ENCODE measurements at places on chromosomes 4 and X. TPM values are rescaled to one million over a fixed set of nuclear protein-coding genes. Genes with fewer than 3 reads are reported as not detected.
A peak's percentile ranks its signal among the peaks of the same experiment; 100 is the strongest.

GRCh38 chr4:15148691-15149090, 146.4 kb downstream of the CPEB2 start:
- no peak for DNase-seq

DNA sequence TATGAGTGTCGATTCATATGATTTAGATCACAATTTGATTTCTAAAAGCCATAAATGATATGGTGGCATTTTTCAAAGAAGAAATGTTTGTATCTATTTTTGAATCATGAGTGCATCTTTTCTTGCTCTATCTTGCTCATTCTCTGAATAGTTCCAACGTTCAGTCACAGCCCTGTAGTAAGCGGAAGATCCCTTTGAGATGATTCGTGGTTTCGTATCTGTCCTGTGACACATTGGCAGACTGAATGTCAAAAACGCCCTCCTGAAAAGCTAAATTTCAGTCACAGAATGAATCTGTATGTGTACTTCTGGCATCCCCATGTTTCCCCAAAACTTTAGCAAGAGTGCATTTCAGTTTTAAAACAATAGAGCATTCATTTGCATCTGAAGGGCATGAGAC, 1066.9 kb upstream of the TENM3 start:
- DNase-seq, result no peak

GRCh38 chr4:100695871-100696270, 178.0 kb upstream of the EMCN start:
- no peak for DNase-seq

GRCh38 chr4:156598138-156598681, 373.4 kb downstream of the PDGFC start:
- DNase-seq, result no peak

DNA sequence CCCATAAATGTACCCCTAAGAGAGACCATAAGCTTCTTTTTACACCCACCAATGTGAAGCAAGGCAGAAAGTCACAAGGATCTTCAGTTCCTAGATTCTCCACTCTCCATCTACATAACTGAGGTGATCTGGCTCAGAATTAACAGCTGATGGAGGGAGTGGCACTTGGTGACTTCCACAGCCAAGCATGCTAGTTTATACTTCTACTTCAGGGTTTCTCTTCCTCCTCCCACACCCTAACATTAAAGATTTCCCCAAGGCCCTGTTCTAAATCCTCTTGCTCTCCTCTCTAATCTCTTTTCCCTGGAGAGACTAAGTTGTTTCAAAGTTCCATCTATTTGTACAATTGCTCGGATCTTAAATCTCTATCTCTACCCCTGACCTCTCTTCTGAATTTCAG, 81.1 kb downstream of the MBNL3 start:
- DNase-seq, result no peak

GRCh38 chr4:1344696-1345095, 2.3 kb upstream of the UVSSA start:
- no peak for DNase-seq

- no peak for DNase-seq
Observed at GRCh38 chr4:113256946-113257345, 207.5 kb downstream of the ANK2 start.

DNA sequence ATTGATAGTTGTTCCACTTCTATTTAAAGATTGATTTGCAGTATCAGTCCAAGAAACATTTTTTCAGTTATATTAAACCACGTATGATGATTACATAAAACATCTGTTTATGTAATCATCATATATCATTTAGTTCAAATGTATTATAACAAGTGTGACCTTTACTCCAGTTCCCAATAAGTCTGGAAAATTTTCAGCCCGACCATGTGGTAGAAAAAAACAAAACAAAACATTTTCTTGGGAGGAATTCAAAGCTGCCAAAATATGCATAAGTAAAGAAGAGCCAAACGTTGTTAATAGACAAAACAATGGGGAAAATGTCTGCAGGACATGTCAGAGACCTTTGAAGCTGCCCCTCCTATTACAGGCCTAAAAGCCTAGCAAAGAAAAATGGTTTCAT, 709.1 kb downstream of the FAT4 start:
- no peak for DNase-seq

- peak; percentile 51 for DNase-seq
Observed at GRCh38 chr4:140150636-140150885, 3.4 kb downstream of the MAML3 start.

GRCh38 chr4:132396636-132397035, 752.5 kb upstream of the PCDH10 start:
- DNase-seq, result no peak

GRCh38 chr4:6217716-6218381, 17.5 kb upstream of the JAKMIP1 start:
- no peak for DNase-seq

- DNase-seq, result no peak
Observed at GRCh38 chrX:11269006-11269405, 24.2 kb upstream of the AMELX start.

The FDCSP gene
- total RNA-seq, result not detected

The PF4V1 gene
- total RNA-seq, result not detected

The MAGEA6 gene
- not detected for total RNA-seq

The DCHS2 gene
- 2.0 TPM for total RNA-seq

The RASGEF1B gene
- 35.0 TPM for total RNA-seq

The PROM1 gene
- total RNA-seq, result not detected

The SSX2B gene
- not detected for total RNA-seq
